ENCODE measurements at places on chromosomes 3 and 15.

- H3K36me3 ChIP-seq, result no peaks in the 10 kb centered on the region
- no peak overlapping the region for H3K27ac ChIP-seq
- no peaks in the 10 kb centered on the region for H3K27me3 ChIP-seq
- no peak for DNase-seq
Measured at GRCh38 chr3:113606539-113607218, 74.3 kb downstream of the SIDT1 start.

DNA sequence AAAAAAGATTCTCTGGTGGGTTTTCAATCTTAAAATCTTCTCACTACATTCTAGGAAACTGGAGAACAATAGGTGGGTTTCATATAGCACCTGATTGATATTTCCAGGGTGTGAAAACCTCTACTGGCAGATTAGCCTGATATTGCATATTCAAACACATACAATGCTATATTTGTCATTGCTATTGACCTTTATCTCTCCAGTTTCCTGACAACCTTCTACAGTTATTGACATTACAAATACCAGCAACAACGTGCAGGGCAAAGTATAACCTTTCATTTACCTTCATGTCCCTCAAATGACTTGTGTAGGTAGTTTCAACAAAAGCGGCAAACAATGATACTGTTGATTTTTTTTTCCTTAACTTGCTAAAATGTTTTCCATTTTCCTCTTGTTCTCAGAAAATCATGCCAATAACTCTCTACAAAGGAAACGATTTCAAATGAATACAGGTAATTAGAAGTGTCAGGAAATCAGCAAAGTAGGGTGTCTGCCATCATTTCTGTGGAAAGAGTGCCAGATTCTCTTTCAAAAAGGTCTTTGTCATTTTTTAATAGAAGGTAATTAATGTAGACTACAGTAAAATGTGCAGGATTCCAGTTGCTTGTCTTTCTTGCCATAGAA lies 72.6 kb upstream of the CDIN1 start:
- no peak for DNase-seq
- H3K27me3 ChIP-seq, result no peaks in the 10 kb centered on the region
- H3K27ac ChIP-seq, result no peak overlapping the region
- no peaks in the 10 kb centered on the region for H3K4me1 ChIP-seq
- H3K36me3 ChIP-seq, result no peaks in the 10 kb centered on the region

DNA sequence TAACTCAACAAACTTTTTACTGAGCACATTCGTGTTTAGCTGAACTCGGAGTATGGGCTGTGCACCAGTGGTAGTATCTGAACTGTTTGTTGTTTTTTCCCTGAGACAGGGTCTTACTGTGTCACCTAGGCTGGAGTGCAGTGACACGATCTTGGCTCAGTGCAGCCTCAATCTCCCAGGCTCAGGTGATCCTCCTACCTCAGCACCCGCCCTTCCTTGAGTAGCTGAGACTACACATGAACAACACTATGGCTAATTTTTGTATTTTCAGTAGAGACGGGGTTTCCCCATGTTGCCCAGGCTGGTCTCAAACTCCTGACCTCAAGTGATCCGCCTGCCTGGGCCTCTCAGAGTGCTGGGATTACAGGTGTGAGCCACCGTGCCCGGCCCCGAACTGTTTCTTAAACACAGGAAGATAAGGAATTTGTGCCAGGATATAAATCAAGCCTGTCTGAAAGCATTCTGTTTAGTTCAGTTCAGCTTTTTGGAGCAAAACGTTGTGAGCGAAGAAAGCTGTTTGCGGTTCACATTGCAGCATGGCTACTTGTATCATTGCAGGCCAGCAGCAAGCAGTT lies 40.4 kb upstream of the SKOR1 start:
- H3K27me3 ChIP-seq, result no peaks in the 10 kb centered on the region
- no peak for DNase-seq
- H3K4me3 ChIP-seq, result peak overlapping the region; percentile 10
- no peaks in the 10 kb centered on the region for H3K36me3 ChIP-seq
- H3K27ac ChIP-seq, result peak overlapping the region; percentile 91

DNA sequence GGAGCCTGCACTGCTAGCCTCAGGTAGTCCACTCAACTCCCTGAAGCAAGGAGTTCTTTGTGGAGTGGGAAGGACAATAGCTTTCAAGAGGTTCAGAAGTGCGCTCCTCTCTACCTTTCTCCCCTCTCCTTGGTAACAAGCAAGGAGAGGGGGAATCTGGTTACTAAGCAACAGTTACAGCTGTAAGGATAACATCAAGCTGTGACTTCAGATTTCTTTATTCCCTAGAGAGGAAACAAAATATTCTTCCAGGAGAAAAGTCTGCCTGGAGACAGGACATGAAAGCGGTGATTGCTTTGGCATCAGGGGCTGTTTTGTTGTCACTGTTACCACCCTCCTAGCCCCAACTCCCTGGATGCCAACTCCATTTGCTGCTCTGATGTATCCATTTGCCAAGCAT lies 70.4 kb downstream of the TRANK1 start:
- no peaks in the 10 kb centered on the region for H3K27me3 ChIP-seq
- no peak overlapping the region for H3K4me3 ChIP-seq
- no peak overlapping the region for H3K27ac ChIP-seq
- peaks cover 19% of the 10 kb centered on the region for H3K36me3 ChIP-seq
- peaks cover 22% of the 10 kb centered on the region for H3K4me1 ChIP-seq
- no peak for DNase-seq

- peaks cover under 1% of the 10 kb centered on the region for H3K4me1 ChIP-seq
- H3K27me3 ChIP-seq, result no peaks in the 10 kb centered on the region
- H3K36me3 ChIP-seq, result peaks cover under 1% of the 10 kb centered on the region
Measured at GRCh38 chr3:49683162-49683561, 6.1 kb downstream of the MST1 start.

- no peaks in the 10 kb centered on the region for H3K4me1 ChIP-seq
- H3K4me3 ChIP-seq, result no peak overlapping the region
- no peak for DNase-seq
- no peaks in the 10 kb centered on the region for H3K36me3 ChIP-seq
Measured at GRCh38 chr3:117520582-117520981, 811.0 kb downstream of the TUSC7 start.

DNA sequence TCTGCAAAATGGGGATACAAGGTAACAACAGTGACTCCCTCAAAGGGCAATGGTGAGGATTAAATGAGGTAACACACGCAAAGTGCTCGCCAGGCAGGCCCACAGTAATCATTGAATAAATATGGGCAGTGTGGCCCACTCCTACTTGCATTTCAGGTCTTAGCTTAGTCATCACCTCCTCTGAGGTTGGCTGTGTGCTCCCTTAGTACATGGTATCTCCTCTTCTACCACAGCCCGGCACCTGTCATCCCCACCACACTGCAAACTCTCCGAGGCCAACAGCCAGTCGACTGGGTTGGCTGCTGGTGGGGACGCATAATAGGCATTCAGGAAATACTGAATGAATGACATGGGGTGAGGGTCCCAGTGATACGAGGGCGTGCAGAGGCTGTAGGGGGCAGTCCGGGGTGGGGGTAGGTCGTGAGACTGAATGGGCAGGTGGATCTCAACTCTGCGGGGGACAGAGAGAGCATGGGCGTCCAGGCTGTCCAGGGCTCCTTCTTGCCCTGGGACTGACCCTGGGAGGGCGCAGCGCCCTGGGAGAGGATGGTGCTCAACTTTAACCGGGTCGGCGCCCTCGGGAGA lies 375 bp upstream of the MYZAP start:
- no peaks in the 10 kb centered on the region for H3K36me3 ChIP-seq
- H3K27me3 ChIP-seq, result no peaks in the 10 kb centered on the region
- H3K4me1 ChIP-seq, result no peaks in the 10 kb centered on the region
- H3K4me3 ChIP-seq, result no peak overlapping the region
- no peak overlapping the region for H3K27ac ChIP-seq

GRCh38 chr3:124688581-124689454 lies 41.4 kb upstream of the UMPS start:
- H3K36me3 ChIP-seq, result no peaks in the 10 kb centered on the region
- H3K27ac ChIP-seq, result no peak overlapping the region
- H3K27me3 ChIP-seq, result no peaks in the 10 kb centered on the region
- H3K4me3 ChIP-seq, result no peak overlapping the region
- no peaks in the 10 kb centered on the region for H3K4me1 ChIP-seq
- peak; percentile 86 for DNase-seq

DNA sequence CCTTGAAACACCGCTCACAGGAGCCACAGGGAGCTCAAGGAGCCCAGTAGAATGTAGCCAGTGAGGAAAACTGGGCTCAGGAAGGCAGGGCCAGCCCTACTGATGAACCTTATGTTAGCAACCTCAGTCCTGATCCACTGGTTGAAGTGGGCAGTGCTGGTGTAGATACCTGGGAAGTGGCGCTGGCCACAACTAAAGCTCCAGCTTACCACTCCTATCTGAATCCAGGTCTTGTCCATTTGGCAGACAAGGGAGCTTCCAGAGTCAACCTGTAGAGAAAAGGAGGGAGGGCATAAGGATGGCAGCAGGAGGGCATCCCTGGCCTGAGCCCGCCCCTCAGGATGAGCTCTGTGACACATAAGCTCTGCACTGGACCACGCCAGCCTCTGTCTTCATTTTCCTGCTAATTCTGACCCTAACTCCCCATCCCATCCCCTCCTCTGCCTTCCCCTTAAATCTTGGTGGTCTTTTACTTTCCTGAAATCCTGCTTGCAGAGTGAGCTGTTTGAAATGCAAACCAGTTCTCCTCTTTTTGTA lies 2.1 kb upstream of the PRSS50 start:
- no peaks in the 10 kb centered on the region for H3K4me1 ChIP-seq
- H3K27ac ChIP-seq, result no peak overlapping the region
- H3K36me3 ChIP-seq, result no peaks in the 10 kb centered on the region

- no peaks in the 10 kb centered on the region for H3K36me3 ChIP-seq
- no peak overlapping the region for H3K4me3 ChIP-seq
Measured at GRCh38 chr15:27412415-27412814, 441.4 kb downstream of the GABRG3 start.

- H3K36me3 ChIP-seq, result no peaks in the 10 kb centered on the region
- peak; percentile 41 for DNase-seq
- H3K4me1 ChIP-seq, result no peaks in the 10 kb centered on the region
- no peak overlapping the region for H3K4me3 ChIP-seq
Measured at GRCh38 chr15:26838742-26839460, 28.0 kb upstream of the GABRA5 start.

DNA sequence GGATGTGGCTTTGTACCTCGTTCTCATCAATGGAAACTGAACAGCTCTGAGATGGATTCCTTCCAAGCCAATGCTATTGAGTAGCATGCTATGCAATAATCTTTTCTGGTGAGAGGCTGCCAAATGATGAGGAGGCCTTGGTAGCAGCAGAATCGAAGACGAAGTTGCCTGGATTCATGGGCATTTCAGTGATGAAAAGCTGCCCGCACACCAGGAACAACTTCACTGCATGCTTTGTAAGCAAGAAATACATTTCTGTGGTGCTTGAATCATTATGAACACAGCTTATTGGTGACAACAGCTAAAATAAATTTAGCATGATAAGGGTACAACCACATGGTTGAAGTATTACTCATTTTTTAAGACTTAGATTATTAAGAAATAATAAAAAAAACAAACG lies 246.8 kb upstream of the ROBO1 start:
- H3K27me3 ChIP-seq, result no peaks in the 10 kb centered on the region
- no peaks in the 10 kb centered on the region for H3K36me3 ChIP-seq
- H3K27ac ChIP-seq, result no peak overlapping the region
- DNase-seq, result no peak
- H3K4me1 ChIP-seq, result no peaks in the 10 kb centered on the region

GRCh38 chr3:129004639-129005295 lies 3.7 kb downstream of the EFCC1 start:
- no peaks in the 10 kb centered on the region for H3K36me3 ChIP-seq
- no peak for DNase-seq
- no peaks in the 10 kb centered on the region for H3K27me3 ChIP-seq
- H3K27ac ChIP-seq, result no peak overlapping the region
- no peaks in the 10 kb centered on the region for H3K4me1 ChIP-seq

DNA sequence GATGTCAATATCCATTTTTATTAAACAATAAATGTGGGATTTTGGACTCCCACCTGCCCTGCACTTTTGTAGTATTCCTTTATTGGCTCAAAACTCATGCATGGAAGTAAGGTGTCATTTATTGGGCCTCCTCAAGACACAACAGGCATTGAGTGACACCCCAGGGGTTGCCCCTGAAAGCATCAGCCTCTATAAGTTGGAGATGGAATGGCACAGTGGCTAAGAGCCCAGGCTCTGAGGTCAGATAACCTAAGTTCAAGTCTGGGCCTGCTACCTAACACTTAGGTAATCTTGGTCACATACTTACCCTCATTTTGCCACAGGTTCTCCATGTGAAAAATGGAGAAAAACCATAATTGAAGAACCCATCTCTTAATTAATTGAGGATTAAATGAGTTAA lies 4.6 kb downstream of the CAPN3 start:
- no peaks in the 10 kb centered on the region for H3K27me3 ChIP-seq
- H3K4me3 ChIP-seq, result no peak overlapping the region
- H3K4me1 ChIP-seq, result no peaks in the 10 kb centered on the region
- no peaks in the 10 kb centered on the region for H3K36me3 ChIP-seq
- no peak overlapping the region for H3K27ac ChIP-seq

DNA sequence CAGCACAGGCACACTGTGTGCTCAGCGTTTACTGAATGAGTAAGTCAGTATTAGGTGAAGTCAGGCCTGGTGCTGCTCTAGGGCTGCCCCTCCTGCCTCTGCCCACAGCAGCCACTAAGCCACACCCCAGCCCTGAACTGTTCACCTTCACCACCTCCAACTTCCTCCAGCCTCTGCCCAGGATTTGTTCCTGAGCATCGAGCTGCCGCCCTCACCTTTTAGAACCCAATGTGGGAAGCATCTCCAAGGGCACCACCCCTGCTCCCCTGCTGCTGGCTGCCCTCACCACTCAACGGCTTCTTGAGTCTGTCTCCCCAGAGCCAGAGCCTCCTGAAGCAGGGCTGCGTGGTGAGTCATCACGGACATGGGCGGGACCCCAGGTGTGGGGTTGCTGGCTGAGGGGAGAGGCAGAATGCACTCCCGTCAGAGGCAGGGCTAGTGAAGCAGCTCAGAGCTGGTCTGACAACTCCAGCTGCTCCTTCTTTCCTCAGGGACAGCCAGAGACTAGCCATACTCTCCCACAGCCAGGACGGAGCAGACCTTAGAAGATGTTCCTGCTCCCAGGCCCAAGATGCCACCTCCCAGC lies 5.8 kb downstream of the HYAL2 start:
- H3K4me1 ChIP-seq, result peaks cover 16% of the 10 kb centered on the region
- H3K27ac ChIP-seq, result no peak overlapping the region
- no peaks in the 10 kb centered on the region for H3K27me3 ChIP-seq
- peak; percentile 55 for DNase-seq
- H3K36me3 ChIP-seq, result peaks cover 6% of the 10 kb centered on the region

GRCh38 chr3:52696830-52697631 lies 8.6 kb downstream of the GLT8D1 start:
- no peak overlapping the region for H3K27ac ChIP-seq
- H3K4me1 ChIP-seq, result no peaks in the 10 kb centered on the region
- peaks cover 47% of the 10 kb centered on the region for H3K36me3 ChIP-seq
- no peak overlapping the region for H3K4me3 ChIP-seq
- no peaks in the 10 kb centered on the region for H3K27me3 ChIP-seq

DNA sequence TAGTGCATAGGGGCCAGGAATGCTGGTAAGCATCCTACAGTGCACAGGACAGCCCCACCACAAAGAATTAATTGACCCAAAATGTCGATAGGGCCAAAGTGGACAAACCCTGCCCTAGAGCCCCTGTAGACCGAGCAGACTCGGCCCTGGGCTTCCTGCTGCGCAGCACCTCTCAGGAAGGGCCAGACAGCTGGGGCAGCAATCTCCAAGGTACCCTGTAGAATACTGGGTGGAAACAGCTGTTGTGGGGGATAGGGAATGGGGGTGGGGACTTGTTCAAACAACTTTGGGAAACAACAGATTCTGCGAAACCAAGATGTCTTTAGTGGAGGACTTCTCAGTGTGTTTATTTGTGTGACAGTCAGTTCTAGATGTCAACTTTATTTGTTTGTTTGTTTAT lies 67.1 kb downstream of the MRPL46 start:
- H3K27ac ChIP-seq, result no peak overlapping the region
- H3K27me3 ChIP-seq, result no peaks in the 10 kb centered on the region
- H3K4me3 ChIP-seq, result no peak overlapping the region
- peaks cover 40% of the 10 kb centered on the region for H3K4me1 ChIP-seq

- H3K27ac ChIP-seq, result no peak overlapping the region
- no peaks in the 10 kb centered on the region for H3K27me3 ChIP-seq
- no peak for DNase-seq
- H3K36me3 ChIP-seq, result no peaks in the 10 kb centered on the region
Measured at GRCh38 chr3:76582632-76583378, 457.1 kb upstream of the ROBO2 start.
